ENCODE measurements at places on chromosomes 7 and 10.

GRCh38 chr10:128068398-128069285, 57.6 kb downstream of the MKI67 start:
- DNase-seq, result no peak

- no peak for DNase-seq
Measured at GRCh38 chr7:90889210-90889609, 293.1 kb downstream of the CDK14 start.

DNA sequence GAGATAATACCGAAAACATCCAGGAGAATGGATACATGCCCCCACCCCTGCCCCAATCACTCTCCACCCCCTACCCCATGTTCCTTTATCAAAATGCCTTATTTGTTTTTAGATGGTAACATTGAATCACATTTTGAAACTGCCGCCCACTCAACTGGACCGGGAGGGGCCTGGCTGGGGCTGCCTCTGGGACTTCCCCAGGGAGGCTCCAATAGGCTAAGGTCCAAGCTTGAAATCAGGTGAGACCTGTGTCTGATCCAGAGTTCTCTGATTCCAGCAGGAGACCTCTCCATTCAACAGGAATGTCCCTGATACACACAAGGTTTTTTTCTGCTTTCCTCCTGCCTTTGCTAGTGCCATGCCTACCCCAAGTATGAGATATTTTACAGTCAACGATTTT, 43.8 kb upstream of the ACSL5 start:
- no peak for DNase-seq

- DNase-seq, result peak; percentile 77
Measured at GRCh38 chr10:123538401-123539320, 127.5 kb upstream of the GPR26 start.
